ENCODE measurements at places on chromosomes 6 and 20. TPM values are rescaled to one million over a fixed set of nuclear protein-coding genes. Genes with fewer than 3 reads are reported as not detected.

The RXRB gene
- polyA plus RNA-seq, result 33.1 TPM

The GABRR1 gene
- polyA plus RNA-seq, result not detected

The PRRT1 gene
- 0.61 TPM for polyA plus RNA-seq

DNA sequence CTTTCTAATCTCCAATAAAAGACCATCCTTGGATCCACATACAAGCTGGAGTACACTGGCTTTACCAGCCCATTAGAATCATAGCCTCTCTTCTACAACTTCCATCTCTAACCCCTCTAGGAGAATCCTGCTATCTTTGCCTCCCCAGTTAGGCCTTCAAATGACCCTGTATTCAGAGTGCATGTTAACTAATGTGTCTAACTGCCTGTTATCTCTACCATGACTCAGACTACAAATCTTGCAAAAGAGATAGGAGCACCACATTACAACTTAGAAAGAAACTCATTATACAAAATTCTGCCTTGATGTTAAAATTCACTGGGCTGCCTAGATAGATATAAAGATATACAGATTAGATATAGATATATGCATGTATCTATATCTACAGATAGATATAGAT lies 28.2 kb downstream of the GPR63 start:
- H3K4me1 ChIP-seq, result no peaks in the 10 kb centered on the region
- no peaks in the 10 kb centered on the region for H3K27me3 ChIP-seq
- H3K36me3 ChIP-seq, result no peaks in the 10 kb centered on the region
- H3K4me3 ChIP-seq, result no peak overlapping the region

GRCh38 chr6:44172731-44173500 lies 14.3 kb downstream of the CAPN11 start:
- H3K4me1 ChIP-seq, result peaks cover 6% of the 10 kb centered on the region
- H3K27me3 ChIP-seq, result peaks cover 6% of the 10 kb centered on the region
- no peaks in the 10 kb centered on the region for H3K36me3 ChIP-seq
- DNase-seq, result peak; percentile 60

GRCh38 chr20:41167118-41167470 lies 29.8 kb downstream of the PLCG1 start:
- H3K4me1 ChIP-seq, result no peaks in the 10 kb centered on the region
- no peak overlapping the region for H3K27ac ChIP-seq
- DNase-seq, result no peak

DNA sequence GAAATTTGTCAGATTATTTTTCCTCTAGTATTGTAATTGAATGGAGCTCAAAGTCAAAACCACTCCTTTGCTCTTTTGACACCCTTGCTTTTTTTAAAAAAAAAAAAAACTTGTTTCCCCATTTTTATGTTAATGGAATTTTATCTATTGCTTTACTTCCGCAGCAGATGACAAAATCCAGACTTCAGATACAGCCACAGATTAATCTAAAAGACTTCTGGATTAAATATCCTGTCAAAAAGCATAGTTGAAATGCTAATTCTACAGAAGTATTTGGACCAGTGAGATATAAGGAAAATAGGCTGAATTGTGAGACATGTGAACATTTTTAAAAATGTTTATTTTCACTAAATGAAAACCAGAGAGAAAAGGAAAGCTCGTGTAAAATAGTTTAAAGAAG lies 341.4 kb downstream of the BMP2 start:
- H3K4me3 ChIP-seq, result no peak overlapping the region
- no peak overlapping the region for H3K27ac ChIP-seq
- DNase-seq, result no peak
- no peaks in the 10 kb centered on the region for H3K27me3 ChIP-seq

- H3K4me3 ChIP-seq, result no peak overlapping the region
- no peaks in the 10 kb centered on the region for H3K27me3 ChIP-seq
Measured at GRCh38 chr6:124131259-124131658, 327.6 kb downstream of the NKAIN2 start.

DNA sequence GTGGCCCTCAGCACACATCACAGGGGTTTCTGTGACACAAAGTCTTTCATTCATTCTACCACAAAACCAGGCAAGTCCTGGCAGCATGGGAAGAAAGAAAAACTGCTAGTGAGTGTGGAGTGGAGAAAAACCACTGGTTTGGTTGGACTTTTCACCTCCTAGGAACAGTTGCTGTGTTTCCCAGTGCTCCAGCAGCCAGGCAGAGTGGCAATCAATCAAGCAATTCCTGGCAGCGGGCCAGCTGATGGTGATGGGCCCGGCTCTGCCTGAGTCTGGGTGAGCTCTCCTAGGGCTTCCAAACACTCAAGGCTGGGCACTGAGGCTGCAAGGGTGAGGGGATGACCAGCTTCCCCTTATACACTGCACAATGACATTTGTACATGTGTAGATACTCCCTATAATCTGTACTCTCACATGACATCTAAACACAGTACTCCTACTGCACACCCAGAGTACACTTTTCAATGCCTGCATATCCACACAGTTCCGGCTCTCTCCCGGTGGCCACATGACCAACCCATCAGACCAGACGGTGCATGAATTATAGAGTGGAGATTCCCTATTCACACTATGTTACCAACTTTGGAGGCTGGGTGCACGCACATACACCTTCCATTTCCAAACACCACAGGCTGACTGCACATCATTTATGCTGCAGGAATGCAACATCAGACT lies 156.6 kb downstream of the UNC5CL start:
- no peaks in the 10 kb centered on the region for H3K36me3 ChIP-seq
- no peak for DNase-seq
- no peaks in the 10 kb centered on the region for H3K4me1 ChIP-seq
- H3K4me3 ChIP-seq, result no peak overlapping the region

DNA sequence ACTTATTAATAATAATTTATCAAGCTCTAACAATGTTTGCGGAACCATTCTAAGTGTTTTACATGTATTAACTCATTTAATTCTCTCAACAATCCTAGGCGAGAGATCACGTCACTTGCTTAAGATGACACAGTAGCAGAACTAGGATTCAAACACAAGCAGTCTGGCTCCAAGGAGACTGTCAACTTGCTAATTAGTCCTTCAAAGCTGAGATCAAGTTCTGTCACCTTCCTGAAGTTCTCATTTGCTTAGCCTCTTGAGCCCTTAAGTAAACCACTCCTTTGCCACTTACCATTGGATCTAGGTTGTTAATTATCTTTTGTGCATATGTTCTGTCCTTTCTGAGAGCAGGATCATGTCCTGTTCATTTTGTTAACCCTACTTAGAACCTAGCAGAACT lies 14.1 kb downstream of the FKBP5 start:
- DNase-seq, result no peak
- peaks cover 2% of the 10 kb centered on the region for H3K4me1 ChIP-seq
- H3K36me3 ChIP-seq, result no peaks in the 10 kb centered on the region
- H3K4me3 ChIP-seq, result no peak overlapping the region
- H3K27ac ChIP-seq, result no peak overlapping the region
- no peaks in the 10 kb centered on the region for H3K27me3 ChIP-seq

GRCh38 chr20:63471002-63471716 lies 1.3 kb downstream of the KCNQ2 start:
- H3K4me1 ChIP-seq, result no peaks in the 10 kb centered on the region
- no peak overlapping the region for H3K4me3 ChIP-seq
- H3K27ac ChIP-seq, result no peak overlapping the region
- no peaks in the 10 kb centered on the region for H3K36me3 ChIP-seq
- H3K27me3 ChIP-seq, result peaks cover 20% of the 10 kb centered on the region

- H3K36me3 ChIP-seq, result peaks cover 9% of the 10 kb centered on the region
- H3K27me3 ChIP-seq, result no peaks in the 10 kb centered on the region
- DNase-seq, result no peak
- peaks cover 44% of the 10 kb centered on the region for H3K4me1 ChIP-seq
- no peak overlapping the region for H3K4me3 ChIP-seq
Measured at GRCh38 chr6:35486005-35486925, 10.6 kb downstream of the TEAD3 start.

DNA sequence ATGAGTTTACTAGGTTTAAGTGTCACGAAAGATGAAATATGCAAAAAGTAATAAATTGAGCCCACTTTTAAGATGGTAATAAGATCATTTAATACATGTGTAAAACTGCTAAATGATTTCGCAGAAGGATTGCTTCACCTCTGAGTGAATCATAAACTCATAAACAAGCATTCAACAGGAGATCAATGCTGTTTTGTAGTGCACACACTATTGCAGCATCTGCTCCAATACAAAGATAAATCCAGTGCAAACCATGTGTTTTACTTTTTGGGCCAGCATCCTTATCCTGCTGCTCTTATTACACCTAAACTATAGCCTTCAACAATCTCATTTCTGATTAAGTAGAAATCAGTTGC lies 400.1 kb downstream of the NKAIN2 start:
- no peaks in the 10 kb centered on the region for H3K27me3 ChIP-seq
- no peaks in the 10 kb centered on the region for H3K4me1 ChIP-seq
- H3K27ac ChIP-seq, result no peak overlapping the region
- no peak overlapping the region for H3K4me3 ChIP-seq

DNA sequence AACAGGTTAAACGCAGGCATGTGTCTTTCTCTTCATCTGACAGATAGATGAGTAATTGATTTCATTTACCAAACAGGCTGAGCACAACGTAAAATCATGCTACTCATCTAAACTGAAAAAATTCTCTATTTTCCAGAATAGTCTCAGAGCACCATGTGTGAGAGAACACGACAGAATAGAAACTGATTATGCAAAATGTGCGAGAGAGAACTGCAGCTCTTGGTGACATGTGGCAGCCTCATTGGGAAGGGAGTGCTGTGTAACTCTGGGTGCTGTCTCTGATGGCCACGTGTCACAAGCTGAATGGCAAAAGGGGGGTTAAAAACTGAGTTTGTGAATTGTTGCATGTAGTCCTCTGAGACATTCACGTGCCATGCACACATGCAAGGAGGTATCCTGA lies 143.7 kb upstream of the ATXN1 start:
- no peaks in the 10 kb centered on the region for H3K36me3 ChIP-seq
- H3K27me3 ChIP-seq, result no peaks in the 10 kb centered on the region
- DNase-seq, result no peak
- peaks cover 4% of the 10 kb centered on the region for H3K4me1 ChIP-seq

All from fibroblast of lung (primary cell).